ENCODE measurements at places on chromosomes 12 and 14. TPM values are rescaled to one million over a fixed set of nuclear protein-coding genes. Genes with fewer than 3 reads are reported as not detected.

The ALKBH2 gene
- 6.0 TPM for total RNA-seq

The ALDH6A1 gene
- total RNA-seq = 11.8 TPM

The MORN3 gene
- 0.70 TPM for total RNA-seq

The FOXN4 gene
- not detected for total RNA-seq

The UNC79 gene
- total RNA-seq = 0.75 TPM

The BICDL1 gene
- total RNA-seq = 7.3 TPM

The GLI1 gene
- 5.8 TPM for total RNA-seq

The ACOT6 gene
- not detected for total RNA-seq

The GPR84 gene
- total RNA-seq = not detected

All from astrocyte (in vitro differentiated cells and primary cell).